ENCODE measurements at places on chromosomes 2 and 18. TPM values are rescaled to one million over a fixed set of nuclear protein-coding genes. Genes with fewer than 3 reads are reported as not detected.
A peak's percentile ranks its signal among the peaks of the same experiment; 100 is the strongest.

Gene UGT1A8
- not detected for total RNA-seq

Gene SLC14A1
- 10.5 TPM for total RNA-seq

- peak overlapping the region; percentile 14 for H3K27ac ChIP-seq
- H3K27me3 ChIP-seq, result no peaks in the 10 kb centered on the region
- H3K4me3 ChIP-seq, result no peak overlapping the region
- no peak for DNase-seq
- H3K36me3 ChIP-seq, result peaks cover 2% of the 10 kb centered on the region
- peaks cover 22% of the 10 kb centered on the region for H3K4me1 ChIP-seq
Measured at GRCh38 chr2:222878301-222878876, 17.6 kb downstream of the ACSL3 start.

DNA sequence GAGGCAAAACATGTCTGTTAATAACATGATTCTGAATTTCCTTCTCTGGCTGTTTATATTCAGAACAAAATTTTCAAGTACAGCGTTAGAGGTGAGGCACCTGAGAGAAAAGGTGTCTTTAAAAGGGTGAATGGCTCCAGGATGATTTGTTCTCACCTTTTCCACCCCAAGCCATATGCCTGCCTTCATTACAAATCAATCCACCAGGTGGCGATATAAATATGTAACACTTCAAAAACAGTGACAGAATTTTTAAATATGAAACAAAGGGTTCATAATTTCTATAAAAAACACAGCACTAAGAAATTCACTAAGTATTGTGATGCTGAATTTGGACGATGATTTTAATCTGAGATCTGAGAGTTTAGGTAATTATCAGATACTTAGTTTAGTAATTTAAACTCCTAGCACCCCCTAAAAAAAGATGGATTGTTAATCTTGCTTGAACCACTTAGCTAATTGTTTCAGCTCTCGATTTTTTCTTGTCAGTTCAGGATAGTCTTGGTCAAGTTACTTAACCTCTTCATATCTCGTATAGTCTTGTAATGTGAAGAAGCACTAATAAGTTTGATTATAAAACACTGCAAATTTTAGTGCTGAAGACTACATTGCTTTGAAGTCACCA lies 528.8 kb downstream of the CPS1 start:
- no peaks in the 10 kb centered on the region for H3K36me3 ChIP-seq
- H3K4me3 ChIP-seq, result no peak overlapping the region
- peak; percentile 46 for DNase-seq

- H3K27ac ChIP-seq, result no peak overlapping the region
- peaks cover 20% of the 10 kb centered on the region for H3K4me1 ChIP-seq
- no peak for DNase-seq
- H3K4me3 ChIP-seq, result no peak overlapping the region
Measured at GRCh38 chr2:24618144-24618543, 127.1 kb downstream of the NCOA1 start.

DNA sequence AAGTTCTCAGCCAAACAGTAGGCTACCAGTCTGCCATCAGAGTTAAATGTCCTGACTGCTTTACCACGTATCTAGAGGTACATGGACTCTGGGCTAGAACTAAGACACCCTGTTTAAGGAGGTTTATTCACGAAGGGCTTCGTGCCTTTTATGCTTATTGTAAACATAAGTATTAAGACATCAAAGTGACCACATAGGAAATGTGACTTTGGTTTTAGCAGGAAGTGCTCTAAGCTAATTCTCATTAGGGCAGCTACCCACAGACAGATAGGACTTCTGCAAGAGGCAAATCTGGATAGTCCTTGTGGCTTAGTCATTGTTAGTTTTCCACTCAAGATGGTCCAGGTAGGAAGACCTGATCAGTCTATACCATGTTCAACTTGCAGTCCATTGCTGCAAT lies 233.3 kb upstream of the MGAT5 start:
- no peaks in the 10 kb centered on the region for H3K4me1 ChIP-seq
- DNase-seq, result no peak
- H3K36me3 ChIP-seq, result no peaks in the 10 kb centered on the region
- no peak overlapping the region for H3K4me3 ChIP-seq
- H3K27ac ChIP-seq, result no peak overlapping the region

- peaks cover 5% of the 10 kb centered on the region for H3K36me3 ChIP-seq
- no peaks in the 10 kb centered on the region for H3K27me3 ChIP-seq
- H3K4me3 ChIP-seq, result peak overlapping the region; percentile 94
Measured at GRCh38 chr2:152716805-152717227, 445 bp downstream of the PRPF40A start.

Measured in lung (tissue), 17 donors.